ENCODE measurements at places on chromosomes 3 and 15. TPM values are rescaled to one million over a fixed set of nuclear protein-coding genes. Genes with fewer than 3 reads are reported as not detected.
A peak's percentile ranks its signal among the peaks of the same experiment; 100 is the strongest.

DNA sequence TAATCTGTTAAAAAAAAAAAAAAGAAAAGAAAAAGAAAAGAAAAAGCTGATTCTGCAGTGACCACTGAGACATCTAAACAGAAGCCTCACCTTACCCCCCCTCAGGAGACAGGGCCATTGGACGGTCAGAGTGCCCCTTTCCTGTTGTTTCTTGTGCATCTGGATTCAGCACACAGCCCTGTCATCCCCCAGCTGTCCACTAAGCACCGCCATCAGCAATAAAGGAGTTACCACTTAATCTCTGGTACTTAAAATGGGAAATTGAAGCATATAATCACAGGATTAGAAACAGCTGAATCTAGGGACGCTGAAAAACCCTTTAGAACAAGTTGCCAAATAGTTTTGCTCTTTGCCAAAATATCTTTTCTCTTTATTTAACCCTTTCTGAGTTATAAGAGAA, 62.5 kb downstream of the TRIM69 start:
- DNase-seq, result peak; percentile 5

GRCh38 chr15:29601811-29602210, 220.5 kb downstream of the TJP1 start:
- no peak for DNase-seq

GRCh38 chr3:24810881-24811280, 316.2 kb upstream of the THRB start:
- no peak for DNase-seq

PCLAF gene
- total RNA-seq, result 180 TPM

DNA sequence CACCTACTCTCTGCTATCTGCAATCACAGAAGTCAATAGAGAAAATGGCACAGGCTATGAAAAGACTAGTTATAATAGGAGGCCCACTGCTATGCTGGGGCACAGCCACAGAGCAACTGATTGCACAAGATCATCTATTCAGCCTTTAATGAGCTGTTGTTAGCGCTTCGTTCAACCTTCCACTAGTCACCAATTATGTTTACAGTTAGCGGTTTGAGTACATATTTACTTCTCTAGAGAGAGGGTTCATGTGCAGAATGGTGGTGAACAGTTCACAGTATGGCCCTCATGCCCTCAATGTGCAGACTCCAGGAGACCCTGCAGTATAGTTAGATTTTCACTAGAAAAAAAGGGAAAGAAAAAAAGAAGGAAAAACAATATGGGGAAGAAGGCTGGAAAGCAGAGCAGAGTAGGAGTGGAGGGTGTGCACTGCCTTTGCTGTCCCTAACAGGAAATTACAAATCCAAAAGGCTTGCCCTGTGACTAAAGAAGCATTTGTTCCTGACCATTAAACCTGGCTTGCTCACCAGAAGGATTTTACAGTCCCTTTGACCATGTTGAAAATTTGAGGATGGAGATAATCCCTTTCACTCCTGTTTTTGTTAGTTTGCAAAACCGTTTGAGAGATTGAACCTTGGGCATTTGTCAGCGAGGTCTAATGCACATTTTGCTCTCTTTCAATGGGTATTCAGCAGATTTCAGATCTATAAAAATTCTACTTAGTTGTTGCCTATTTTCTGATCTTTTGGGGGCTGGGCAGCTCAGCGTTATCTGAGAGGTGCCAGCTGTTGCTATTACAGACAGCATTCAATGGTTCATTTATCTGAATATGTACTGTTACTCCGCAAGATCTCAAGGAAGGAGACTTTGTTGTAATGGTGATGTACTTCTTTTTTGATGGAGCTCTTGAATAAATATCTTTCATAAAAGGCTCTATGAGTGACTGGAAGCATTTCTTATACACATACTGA, 296.1 kb downstream of the LSAMP start:
- peak; percentile 46 for DNase-seq

TP63 gene
- not detected for total RNA-seq

DNA sequence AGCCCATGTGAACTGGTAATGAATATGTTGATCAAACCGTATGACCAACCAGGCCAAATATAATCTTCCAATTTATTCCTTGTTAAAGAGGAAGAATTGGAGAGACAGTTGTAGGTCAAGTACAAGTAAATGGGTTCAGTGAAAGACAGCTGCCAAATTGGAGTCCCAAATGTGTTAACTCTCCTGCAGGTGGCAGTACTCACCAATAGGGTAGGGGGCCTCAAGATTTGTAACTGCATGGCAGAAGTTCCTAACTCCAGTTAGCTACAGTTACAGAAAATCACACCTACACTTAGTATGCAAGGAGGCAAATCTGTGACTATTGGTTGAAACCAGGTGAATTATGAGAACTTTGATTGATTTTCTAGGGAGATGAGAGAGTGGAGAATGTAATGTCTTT, 278.0 kb downstream of the ZBBX start:
- DNase-seq, result no peak

DNA sequence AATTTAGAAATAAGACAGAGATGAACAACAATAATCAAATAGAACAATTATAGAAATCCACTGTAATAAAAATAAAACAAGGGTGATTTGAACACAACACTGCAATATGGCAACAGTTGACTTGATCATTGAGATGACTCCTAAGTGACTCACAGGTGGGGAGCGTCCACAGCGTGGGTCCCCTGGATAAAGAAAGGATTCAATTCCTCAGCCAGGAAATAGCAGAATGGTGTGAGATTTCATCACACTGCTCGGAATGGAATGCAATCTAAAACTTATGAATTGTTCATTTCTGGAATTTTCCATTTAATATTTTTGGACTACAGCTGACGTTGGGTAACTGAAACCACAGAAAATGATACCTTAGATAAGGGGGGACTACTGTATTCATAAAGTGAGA, 82.0 kb downstream of the CNTN3 start:
- no peak for DNase-seq

TRAIP gene
- 16.1 TPM for total RNA-seq

GRCh38 chr3:112639455-112640225, 1.3 kb downstream of the CCDC80 start:
- no peak for DNase-seq

DNA sequence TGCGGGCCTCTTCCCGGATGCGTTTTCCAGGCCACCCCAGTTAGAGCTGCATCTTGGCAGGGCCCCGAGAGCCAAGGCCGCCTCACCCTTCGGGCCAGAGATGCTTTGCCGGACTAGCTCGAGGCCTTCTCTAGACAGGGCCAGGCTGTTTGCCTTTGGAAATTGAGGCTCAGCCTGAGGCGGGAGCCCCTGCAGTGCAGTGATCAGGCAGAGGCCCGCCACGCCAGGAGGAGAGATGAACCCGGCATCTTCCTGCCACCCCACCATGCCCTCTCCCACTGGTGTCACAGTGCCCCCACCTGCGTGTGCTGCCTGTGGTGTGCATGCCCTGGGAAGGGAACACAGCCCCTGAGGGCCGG, 8.9 kb upstream of the ROPN1B start:
- no peak for DNase-seq

DNA sequence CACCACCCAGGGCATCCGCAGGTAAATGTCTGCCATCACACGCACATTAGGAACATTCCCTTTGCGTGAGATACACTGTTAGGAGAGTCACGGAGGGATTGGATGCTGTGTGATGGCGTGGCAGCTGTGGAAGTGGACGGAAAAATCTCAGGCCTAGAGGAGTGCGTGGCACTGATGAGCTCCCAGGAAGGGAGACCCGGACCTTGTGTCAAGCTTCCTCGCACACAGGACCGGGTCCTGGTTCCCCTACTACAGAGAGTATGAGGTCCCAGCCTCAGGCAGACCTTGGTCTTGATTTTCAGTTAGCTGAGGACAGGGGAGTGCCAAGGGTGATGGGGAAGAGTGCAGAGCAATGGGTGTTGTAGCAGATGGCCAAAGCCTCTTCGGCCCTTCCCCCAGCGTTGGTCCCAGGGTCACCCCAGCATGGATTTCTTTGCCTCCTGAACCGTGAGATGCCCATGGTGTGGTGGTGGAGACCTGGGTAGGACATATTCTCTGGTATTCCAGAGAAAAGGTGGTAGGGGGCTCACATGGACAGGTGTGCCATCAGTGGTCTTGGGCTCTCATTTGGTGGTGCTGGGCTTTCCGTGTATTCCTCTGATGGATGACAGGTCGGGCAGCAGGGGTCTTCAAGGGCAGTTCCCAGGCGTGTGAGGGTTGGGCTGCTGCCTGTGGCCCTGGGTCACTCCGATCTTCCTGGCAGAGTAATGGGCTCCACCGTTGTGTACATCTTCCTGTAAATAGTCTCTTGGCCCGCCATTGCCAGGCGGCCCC, 105.1 kb downstream of the SNRPN start:
- no peak for DNase-seq

DNA sequence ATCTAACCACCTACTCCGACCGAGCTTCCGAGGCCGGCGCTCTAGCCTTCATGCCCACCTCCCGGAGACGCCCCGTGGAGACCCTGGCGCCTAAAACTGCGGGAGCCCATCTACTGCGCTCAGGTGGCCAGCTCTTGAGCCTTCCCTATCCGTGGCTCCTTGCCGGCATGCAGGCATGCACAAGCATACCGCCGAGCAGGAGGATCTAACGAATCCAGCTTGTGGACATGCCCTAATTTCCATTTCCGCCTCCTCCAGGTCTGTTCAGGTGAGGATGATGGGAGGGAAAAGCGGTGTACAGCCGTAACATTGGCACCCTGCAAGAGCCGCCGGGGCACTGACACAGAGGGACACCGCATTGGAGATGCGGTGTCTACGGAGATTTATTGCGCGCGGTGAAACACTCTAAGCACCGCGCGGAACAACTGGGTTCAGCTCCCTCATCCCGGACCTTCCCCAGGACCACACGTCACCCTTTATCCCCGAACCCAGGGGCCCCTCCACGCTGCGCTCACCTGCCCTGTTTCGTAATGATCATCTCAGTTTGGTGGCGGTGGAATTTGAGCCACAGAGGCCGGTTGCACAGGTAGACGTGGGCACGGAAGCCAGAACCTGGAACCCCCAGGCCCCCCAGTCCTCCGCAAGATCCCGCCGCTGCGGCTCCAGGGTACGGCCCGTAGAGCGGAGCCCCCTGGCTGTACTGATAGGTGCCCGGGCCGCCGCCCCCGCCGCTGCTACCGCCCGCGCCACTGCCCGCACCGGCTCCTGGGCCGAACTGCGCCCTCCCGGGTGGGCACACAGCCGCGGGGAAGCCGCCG, 1.0 kb downstream of the EOMES start:
- DNase-seq, result no peak

DNA sequence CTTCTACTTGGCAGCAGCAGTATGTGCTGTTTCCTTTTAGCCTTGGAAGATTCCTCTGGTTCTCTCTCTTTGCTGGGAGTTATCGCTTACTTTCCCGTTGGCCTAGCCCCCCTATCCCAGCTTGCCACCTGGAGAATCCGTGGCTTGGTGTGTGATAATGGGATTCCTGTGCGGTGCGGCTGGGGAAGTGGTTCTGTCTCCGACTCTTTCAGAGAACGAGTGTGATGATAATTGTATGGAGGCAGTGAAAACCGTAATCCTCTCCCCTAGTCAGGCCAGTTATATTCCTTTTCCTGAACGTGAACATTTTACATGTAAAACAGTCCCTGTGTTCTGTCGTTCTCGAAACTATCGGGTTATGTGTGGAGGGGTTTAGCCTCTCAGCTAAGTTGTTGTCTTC, 300.1 kb upstream of the C2CD4B start:
- DNase-seq, result no peak

GRCh38 chr15:35540885-35541284, 5.1 kb downstream of the DPH6 start:
- DNase-seq, result no peak

GRCh38 chr3:72082776-72083462, 298.0 kb upstream of the PROK2 start:
- peak; percentile 50 for DNase-seq

CCDC9B gene
- 4.4 TPM for total RNA-seq

BDH1 gene
- total RNA-seq, result not detected

- DNase-seq, result peak; percentile 22
Observed at GRCh38 chr15:20356444-20356910, 185.1 kb downstream of the GOLGA6L6 start.

GRAMD2A gene
- total RNA-seq, result 3.2 TPM

CYP1A2 gene
- not detected for total RNA-seq

GOLGA8N gene
- total RNA-seq, result 0.50 TPM

CMTM8 gene
- 3.5 TPM for total RNA-seq

DNA sequence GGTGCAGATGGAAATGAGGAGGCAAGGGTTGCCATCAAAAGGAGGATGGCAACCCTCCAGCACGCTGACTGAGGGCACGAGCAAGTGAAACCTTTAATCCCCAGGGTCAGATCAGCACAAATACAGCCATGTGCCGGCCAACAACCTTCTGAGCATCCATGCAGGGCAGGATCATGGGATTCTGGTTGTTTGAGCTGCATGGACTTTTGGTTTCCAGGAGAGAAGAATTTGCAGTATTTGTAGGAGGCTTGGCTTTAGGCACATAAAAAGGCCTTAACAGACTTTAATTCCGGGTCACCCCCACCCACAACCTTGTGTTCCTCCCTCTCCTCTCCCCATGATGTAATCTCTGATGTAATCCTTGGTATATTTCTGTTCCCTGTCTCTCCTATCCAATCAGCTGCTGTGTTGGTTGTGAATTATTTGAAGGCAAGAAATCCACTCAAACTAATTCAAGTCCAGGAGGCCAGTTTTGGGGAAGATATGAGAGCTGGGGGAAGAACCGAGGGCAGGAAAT, 254.3 kb downstream of the SHQ1 start:
- DNase-seq, result no peak

CD96 gene
- not detected for total RNA-seq

DNA sequence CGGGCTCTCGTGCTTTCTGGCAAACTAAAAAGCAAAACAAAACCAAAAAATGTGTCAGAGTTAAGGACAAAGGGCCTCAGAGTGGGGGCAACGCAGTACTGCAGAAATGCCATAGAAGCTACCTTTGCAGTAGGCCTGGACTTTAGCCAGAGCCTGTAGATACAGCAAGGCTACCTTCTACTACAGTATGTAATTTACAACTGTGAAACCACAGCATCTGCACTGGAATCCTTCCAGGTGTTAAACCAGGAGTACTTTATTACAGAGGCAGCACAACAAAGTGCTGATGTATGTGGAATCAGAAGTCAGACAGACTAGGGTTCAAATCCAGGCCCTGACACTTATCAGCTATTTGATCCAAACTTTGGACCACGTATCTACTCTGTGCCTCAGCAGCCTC, 34.9 kb downstream of the RUBCN start:
- no peak for DNase-seq

GRCh38 chr15:88535100-88535499, 11.4 kb downstream of the DET1 start:
- no peak for DNase-seq

GRCh38 chr3:52146189-52146588, 8.0 kb downstream of the POC1A start:
- no peak for DNase-seq

TMOD3 gene
- total RNA-seq, result 46.5 TPM

DNA sequence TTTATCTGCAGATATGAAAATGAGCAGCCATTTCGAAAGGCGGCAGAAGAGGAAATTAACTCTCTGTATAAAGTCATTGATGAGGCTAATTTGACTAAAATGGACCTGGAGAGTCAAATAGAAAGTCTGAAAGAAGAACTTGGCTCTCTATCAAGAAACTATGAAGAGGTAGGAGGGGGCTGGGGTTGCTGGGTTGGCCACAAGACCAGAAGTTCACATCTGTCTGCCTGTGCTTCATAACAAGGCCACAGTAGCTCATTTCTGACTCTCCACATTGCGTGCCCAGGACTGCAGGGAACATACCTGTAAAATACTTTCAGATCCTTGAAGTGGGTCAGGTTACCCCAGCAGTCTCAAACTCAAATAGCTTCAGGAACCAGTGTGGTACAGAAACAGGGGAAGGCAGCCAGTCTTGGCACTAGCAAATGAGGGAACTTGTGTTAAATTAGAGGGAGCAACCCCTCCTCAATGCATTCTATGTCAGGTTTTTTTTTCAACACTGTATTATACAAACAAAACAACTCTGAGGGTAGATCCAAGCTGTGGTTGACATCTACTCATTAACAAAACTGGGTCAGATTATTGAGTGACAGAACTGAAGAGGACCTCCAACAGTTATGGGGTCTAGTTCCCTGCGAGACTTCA, 48.7 kb downstream of the BFSP2 start:
- no peak for DNase-seq
